ENCODE measurements at places on chromosomes 16 and 17. TPM values are rescaled to one million over a fixed set of nuclear protein-coding genes. Genes with fewer than 3 reads are reported as not detected.

Gene ABCA9
- total RNA-seq: 0.51 TPM

Gene MPO
- not detected for total RNA-seq

Gene RAB34
- 307 TPM for total RNA-seq

- no peak overlapping the region for H3K4me3 ChIP-seq
- peak overlapping the region; percentile 96 for H3K27ac ChIP-seq
- peaks cover 39% of the 10 kb centered on the region for H3K4me1 ChIP-seq
- no peaks in the 10 kb centered on the region for H3K27me3 ChIP-seq
Measured at GRCh38 chr17:48549281-48549630, 4.3 kb upstream of the HOXB2 start.

- H3K27me3 ChIP-seq: no peaks in the 10 kb centered on the region
- no peaks in the 10 kb centered on the region for H3K36me3 ChIP-seq
- peaks cover 18% of the 10 kb centered on the region for H3K4me1 ChIP-seq
Measured at GRCh38 chr17:41284546-41284945, 9.0 kb downstream of the KRTAP9-7 start.

- peaks cover 10% of the 10 kb centered on the region for H3K27me3 ChIP-seq
- H3K36me3 ChIP-seq: no peaks in the 10 kb centered on the region
- no peak overlapping the region for H3K4me3 ChIP-seq
Measured at GRCh38 chr17:66855204-66855603, 20.3 kb downstream of the CACNG5 start.

Data from GM23248 (cell line).